Fibroblast of upper back skin (primary cell): ENCODE measurements at places on chromosomes 3 and 15.

- DNase-seq, result no peak
Observed at GRCh38 chr3:127077505-127078064, 94.7 kb downstream of the PLXNA1 start.

DNA sequence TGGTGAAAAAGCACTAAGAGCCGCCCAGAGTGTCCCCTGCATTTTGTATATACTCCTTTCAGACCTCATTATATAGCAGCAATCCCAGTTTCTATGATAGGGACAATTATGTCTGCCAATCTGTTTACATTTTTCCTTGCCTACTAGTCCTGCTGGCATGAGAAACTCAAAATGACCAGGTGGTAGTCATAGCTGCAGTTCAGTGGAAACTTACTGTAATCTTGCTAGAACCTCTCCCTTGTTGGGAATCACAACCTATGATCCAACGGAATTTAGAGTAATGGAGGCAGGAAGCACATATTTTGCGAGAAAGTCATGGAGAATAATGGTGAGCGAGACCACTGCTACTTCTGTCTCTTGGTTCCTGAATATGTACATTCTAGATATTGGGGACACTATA, 28.6 kb upstream of the MINAR1 start:
- DNase-seq, result peak; percentile 18

GRCh38 chr3:183954875-183955274, 62.8 kb downstream of the ABCC5 start:
- DNase-seq, result no peak

- peak; percentile 84 for DNase-seq
Observed at GRCh38 chr3:185733980-185734724, 90.7 kb downstream of the IGF2BP2 start.

DNA sequence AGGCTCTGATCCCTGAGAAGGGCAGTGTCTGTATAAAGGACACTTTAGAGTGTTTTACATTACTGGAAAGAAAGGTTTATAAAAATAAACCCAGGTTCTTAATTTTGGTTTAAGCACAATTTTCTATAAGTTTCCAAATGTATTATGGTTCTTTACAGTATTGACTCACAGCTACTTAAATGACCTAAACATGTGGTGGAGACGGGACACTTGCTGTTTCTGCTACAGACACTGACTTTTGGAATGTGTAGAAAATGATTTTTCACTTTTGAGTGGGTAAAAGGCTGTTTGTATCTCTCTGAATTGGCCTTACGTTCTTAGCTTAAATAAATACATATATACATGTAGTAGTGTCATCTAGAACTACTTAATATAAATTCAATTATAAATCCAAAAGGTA, 55.4 kb downstream of the SNRK start:
- no peak for DNase-seq

GRCh38 chr15:20340331-20340811, 201.2 kb downstream of the GOLGA6L6 start:
- no peak for DNase-seq
